ENCODE measurements at places on chromosomes 16 and 17. TPM values are rescaled to one million over a fixed set of nuclear protein-coding genes. Genes with fewer than 3 reads are reported as not detected.

Gene NETO2
- 16.6 TPM for total RNA-seq

Gene CIITA
- total RNA-seq, result 24.1 TPM

Gene ESRP2
- 43.8 TPM for total RNA-seq

Gene RNF227
- total RNA-seq, result 5.4 TPM

Gene RNF222
- total RNA-seq, result not detected

Gene NT5M
- 2.8 TPM for total RNA-seq

Gene SLC16A3
- total RNA-seq, result 31.0 TPM

Gene SPN
- 52.5 TPM for total RNA-seq

Gene RPL38
- total RNA-seq, result 686 TPM

Gene ABCC6
- total RNA-seq, result 22.7 TPM

Gene TCAP
- 1.3 TPM for total RNA-seq

Gene CDH8
- 3.1 TPM for total RNA-seq

Gene KRT9
- total RNA-seq, result not detected

Gene KRTAP9-2
- not detected for total RNA-seq

Gene EVPLL
- 4.0 TPM for total RNA-seq

Gene TMEM88
- total RNA-seq, result 6.3 TPM

Gene CRYBA1
- not detected for total RNA-seq

Gene GINS2
- 3.1 TPM for total RNA-seq

Gene KCNJ12
- total RNA-seq, result 6.6 TPM

Gene EXOC3L1
- total RNA-seq, result 16.5 TPM

Gene SPEM3
- total RNA-seq, result not detected

Gene HOXB2
- 13.9 TPM for total RNA-seq

Gene VPS25
- 64.8 TPM for total RNA-seq

Gene INTS2
- 13.5 TPM for total RNA-seq

Gene RUNDC3A
- 0.61 TPM for total RNA-seq

Gene REXO5
- 6.3 TPM for total RNA-seq

Gene HSPB9
- not detected for total RNA-seq

Gene COPRS
- total RNA-seq, result 21.0 TPM

Gene HLF
- total RNA-seq, result 21.3 TPM

Gene RMI2
- total RNA-seq, result 4.6 TPM

Gene IL34
- total RNA-seq, result 13.0 TPM

Measured in lung (tissue), 17 donors.